ENCODE measurements at places on chromosomes 16 and 17.

DNA sequence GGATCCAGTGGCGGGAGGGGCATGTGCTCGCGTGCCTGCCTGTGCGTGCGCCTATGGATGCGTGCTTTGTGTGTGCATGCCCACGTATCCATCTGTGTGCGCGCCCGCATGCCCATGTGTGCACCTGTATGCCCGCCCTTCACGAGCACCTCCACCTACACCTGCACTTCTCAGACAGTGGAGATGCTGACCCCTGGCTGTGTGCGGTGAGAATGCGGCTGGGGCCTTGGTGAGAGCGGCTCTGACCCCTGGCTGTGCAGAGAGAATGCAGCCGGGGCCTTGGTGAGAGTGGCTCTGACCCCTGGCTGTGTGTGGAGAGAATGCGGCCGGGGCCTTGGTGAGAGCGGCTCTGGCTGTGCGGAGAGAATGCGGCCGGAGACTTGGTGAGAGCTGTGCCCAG is 33.9 kb downstream of the AXIN1 start:
- H3K4me1 ChIP-seq = peaks cover under 1% of the 10 kb centered on the region
- H3K36me3 ChIP-seq = peaks cover 48% of the 10 kb centered on the region
- no peak overlapping the region for H3K27ac ChIP-seq

DNA sequence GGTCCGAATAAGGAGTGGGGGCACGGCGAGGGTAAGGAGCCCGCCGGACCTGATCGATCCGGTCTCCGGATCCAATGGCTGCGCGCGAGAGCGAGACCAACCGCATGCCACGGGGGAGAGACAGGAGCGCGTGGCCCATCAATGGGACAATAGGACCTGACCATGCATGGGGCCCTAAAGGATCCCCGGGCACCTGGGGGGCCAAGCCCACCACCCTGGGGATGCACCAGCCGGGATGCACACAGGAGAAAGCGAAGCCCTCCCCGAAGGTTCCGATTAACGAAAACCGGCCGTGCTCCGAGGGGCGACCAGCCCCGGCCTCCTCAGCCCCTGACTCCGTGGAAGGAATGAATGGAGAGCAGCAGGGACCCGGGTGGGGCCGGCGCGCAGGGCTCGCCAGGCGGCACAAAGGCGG is 525 bp downstream of the JPT1 start:
- H3K36me3 ChIP-seq = no peaks in the 10 kb centered on the region
- no peaks in the 10 kb centered on the region for H3K27me3 ChIP-seq
- H3K4me3 ChIP-seq = peak overlapping the region; percentile 69
- no peak overlapping the region for H3K27ac ChIP-seq

- no peaks in the 10 kb centered on the region for H3K36me3 ChIP-seq
- H3K27ac ChIP-seq = no peak overlapping the region
- DNase-seq = no peak
- H3K4me3 ChIP-seq = no peak overlapping the region
- H3K4me1 ChIP-seq = no peaks in the 10 kb centered on the region
- peaks cover 44% of the 10 kb centered on the region for H3K27me3 ChIP-seq
Observed at GRCh38 chr17:29010129-29010528, 4.3 kb upstream of the SEZ6 start.

DNA sequence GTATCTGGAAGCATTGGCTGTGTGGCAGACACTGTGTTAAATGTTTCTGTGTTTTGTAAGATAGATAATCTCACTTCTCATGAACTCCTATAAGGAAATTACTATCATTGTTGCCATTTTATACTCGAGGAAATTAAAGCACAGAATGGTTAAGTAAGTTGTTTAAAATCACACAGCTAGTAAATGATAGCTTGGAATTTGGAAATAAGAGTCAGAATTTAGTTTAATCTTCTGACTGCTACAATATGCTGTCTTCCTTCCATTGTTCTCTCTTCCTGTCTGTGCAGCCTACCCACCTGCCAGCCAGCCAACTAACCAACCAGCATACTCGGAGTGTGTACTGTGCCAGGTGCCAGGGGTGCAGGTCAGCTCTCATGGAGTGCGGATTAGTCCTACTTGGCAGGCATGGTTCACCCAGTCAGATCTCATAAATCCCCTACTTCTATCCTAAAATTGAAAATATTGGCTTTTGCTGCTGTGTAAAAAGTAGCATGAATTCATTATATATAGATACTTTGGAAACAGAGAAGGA is 79.9 kb upstream of the LGALS9 start:
- no peak overlapping the region for H3K27ac ChIP-seq
- no peak overlapping the region for H3K4me3 ChIP-seq
- H3K36me3 ChIP-seq = peaks cover 41% of the 10 kb centered on the region
- H3K4me1 ChIP-seq = peaks cover 3% of the 10 kb centered on the region
- no peak for DNase-seq
- H3K27me3 ChIP-seq = no peaks in the 10 kb centered on the region

DNA sequence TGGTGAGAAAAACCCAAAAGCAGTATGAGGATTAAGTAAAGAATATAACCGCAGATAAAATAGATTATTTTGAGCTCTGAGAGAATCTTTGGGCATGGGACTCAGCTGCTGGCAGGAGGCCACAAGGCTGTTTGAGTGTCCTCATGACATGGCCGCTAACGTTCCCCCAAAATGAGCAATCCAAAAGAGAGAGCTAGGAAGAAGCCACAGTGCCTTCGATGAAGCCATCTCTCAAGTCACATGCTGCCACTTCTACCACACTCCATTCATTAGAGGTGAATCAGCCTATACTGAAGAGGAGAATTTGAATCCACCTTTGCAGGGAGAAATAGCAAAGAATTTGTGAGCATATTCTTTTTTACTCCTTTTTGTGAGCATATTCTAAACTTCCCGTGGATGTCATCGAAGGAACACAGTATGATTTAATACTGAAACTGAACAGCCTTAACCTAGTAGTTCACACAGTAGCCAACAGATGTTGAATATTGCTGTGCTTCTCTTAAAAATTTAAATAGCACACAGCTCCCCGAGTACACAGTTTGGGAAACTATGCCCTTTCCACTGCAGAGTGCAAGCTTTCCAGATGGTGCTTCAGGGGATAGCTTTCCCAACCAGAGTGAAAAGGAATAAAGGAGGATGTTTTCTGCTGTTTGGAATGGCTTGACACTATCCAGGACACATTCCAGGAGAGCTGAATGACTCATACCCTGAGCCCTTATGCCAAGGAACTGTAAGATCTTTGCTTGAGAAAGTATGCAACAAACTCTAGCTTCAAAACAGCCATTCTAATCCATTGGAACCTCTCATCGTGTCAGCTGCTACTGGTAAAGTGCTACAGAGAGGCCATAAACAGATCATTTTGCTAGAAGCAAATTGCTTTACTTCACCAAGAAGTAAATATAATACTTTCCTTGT is 33.9 kb downstream of the ANKFY1 start:
- H3K4me1 ChIP-seq = no peaks in the 10 kb centered on the region
- no peaks in the 10 kb centered on the region for H3K27me3 ChIP-seq
- no peak overlapping the region for H3K4me3 ChIP-seq

DNA sequence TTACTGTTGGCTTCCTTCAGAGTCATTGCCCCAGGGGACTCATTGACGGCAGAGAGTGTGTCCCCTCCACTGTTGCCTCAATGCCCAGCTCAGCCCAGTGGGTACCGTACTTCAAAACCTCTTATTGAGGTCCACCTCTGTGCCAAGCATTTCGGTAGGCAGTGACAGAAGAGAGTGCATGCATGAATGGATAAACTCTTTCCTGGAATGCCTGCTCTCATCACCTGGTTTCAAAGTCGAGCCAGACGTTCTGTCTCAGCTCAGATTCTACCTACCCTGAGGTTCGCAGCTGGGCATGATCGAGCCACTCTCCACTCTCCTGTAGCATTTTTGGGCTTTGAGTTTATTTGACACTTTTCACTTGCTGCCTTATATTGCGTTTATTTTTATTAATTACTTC is 647.0 kb downstream of the MAF start:
- H3K27ac ChIP-seq = no peak overlapping the region
- no peaks in the 10 kb centered on the region for H3K27me3 ChIP-seq
- no peaks in the 10 kb centered on the region for H3K4me1 ChIP-seq
- no peaks in the 10 kb centered on the region for H3K36me3 ChIP-seq
- no peak for DNase-seq

DNA sequence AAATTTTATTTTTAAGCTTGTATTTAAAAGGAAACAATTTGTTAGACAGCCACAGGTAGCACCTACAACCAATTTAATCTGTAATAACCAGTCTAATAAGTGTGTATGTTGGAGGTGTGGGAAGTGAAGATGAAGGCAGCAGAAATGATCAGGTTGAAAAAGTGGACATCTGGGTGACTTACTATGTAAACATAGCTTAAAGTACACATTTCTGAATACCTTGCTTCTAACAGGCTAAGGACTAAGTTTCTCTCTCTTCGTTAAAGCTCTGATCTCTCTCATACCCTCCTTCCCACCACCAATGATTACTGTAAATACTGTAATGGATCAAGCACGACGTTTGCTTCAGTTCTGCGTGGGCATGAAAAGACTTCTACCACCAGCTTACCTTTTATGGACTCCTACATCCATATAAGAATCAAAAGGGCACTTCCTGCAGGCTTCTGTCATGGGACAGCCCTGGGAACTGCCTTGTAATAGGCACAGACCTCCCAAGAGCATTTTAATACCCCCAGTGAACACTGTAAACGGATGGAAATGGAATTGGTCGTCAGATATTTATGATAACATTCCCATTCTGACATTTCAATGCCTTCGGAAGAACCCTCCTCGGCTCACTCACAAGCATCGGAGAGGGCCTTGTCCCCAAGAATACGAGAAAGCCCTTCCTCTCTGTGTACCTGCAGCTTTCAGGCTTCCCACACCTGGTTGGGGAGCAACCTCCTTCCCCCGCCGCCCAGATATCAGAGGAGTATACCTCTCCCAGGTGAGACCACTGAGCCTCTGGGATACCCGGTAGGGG is 700 bp downstream of the CCDC43 start:
- peak overlapping the region; percentile 90 for H3K4me3 ChIP-seq
- peaks cover 19% of the 10 kb centered on the region for H3K4me1 ChIP-seq
- H3K36me3 ChIP-seq = no peaks in the 10 kb centered on the region
- no peaks in the 10 kb centered on the region for H3K27me3 ChIP-seq
- H3K27ac ChIP-seq = peak overlapping the region; percentile 88

GRCh38 chr17:47850692-47851573 is at the start of gene SP6:
Gene SP6 (minus strand): TSS chr17:47851163. CDS start chr17:47848429, 2,734 bp downstream.
- DNase-seq = no peak
- no peak within 1 kb of the TSS for H3K4me3 ChIP-seq
- peaks cover 99% of the 10 kb centered on the region for H3K27me3 ChIP-seq
- no peak within 1 kb of the TSS for H3K27ac ChIP-seq
- no peaks in the 10 kb centered on the region for H3K36me3 ChIP-seq

- no peak overlapping the region for H3K27ac ChIP-seq
- peaks cover 45% of the 10 kb centered on the region for H3K4me1 ChIP-seq
- no peak for DNase-seq
- no peak overlapping the region for H3K4me3 ChIP-seq
- H3K27me3 ChIP-seq = no peaks in the 10 kb centered on the region
- H3K36me3 ChIP-seq = no peaks in the 10 kb centered on the region
Observed at GRCh38 chr17:65062171-65062915, 5.8 kb upstream of the GNA13 start.

- no peak for DNase-seq
- H3K27me3 ChIP-seq = no peaks in the 10 kb centered on the region
- peaks cover 41% of the 10 kb centered on the region for H3K4me1 ChIP-seq
- H3K27ac ChIP-seq = no peak overlapping the region
- no peak overlapping the region for H3K4me3 ChIP-seq
- H3K36me3 ChIP-seq = peaks cover 85% of the 10 kb centered on the region
Observed at GRCh38 chr16:85081038-85081437, 31.2 kb downstream of the CIBAR2 start.

- no peaks in the 10 kb centered on the region for H3K27me3 ChIP-seq
- H3K27ac ChIP-seq = no peak overlapping the region
- H3K36me3 ChIP-seq = no peaks in the 10 kb centered on the region
- no peak overlapping the region for H3K4me3 ChIP-seq
Observed at GRCh38 chr17:81207610-81208581, 14.9 kb downstream of the CEP131 start.

DNA sequence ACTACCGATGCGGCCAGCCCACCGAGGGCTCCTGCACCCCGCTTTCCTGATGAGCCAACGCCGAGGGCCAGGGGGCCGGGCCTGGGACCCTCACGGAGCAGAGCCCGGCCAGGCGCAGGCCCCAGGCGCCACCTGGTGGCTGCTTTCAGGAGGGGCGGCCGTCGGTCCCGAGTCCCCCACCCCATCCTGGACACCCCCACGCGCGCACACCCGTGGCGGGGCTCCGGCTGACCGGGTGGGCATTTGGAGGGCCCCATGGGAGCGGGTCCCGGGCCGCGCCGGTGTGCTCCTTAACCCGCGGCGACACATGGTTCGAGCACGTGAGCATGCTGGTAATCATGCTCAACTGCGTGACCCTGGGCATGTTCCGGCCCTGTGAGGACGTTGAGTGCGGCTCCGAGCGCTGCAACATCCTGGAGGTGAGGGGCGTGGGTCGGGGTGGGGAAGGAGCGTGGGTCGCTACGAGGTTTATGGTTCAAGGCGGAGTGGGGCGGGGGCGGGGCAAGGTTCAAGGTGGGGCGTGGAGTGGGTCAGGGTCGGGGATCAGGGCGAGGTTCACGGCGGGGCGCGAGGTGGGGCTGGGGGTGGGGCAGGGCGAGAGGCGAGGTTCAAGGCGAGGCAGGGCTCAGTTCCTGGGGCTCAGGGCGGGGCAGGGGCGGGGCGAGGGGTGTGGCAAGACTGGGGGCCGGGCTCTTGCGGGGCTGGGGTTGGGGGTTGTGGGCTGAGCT is 30.2 kb downstream of the TPSG1 start:
- no peak overlapping the region for H3K4me3 ChIP-seq
- H3K36me3 ChIP-seq = no peaks in the 10 kb centered on the region

- H3K36me3 ChIP-seq = no peaks in the 10 kb centered on the region
- H3K4me1 ChIP-seq = peaks cover 23% of the 10 kb centered on the region
- no peak overlapping the region for H3K27ac ChIP-seq
- no peak for DNase-seq
Observed at GRCh38 chr16:77680496-77680895, 41.8 kb upstream of the NUDT7 start.

DNA sequence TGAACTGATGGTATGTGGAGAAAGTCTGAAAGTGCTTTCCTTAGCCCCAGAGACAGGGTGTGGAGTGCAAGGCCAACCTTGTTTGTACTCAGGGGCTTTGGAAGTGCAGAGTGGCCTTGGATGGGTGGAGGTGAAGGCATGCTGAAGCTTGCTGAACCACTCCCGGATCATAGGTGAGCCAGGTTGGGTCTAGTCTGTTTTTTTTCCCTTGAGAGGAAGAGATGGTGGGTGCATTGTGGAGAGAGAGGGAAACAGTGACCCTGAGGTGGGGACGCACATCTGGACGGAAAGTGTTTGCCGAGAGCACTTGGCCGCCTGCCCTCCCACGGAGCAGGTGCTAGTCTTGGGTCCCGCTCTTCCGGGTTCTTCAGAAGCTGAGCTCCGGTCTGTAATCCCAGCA is 12.5 kb downstream of the ABAT start:
- no peak overlapping the region for H3K27ac ChIP-seq
- H3K4me3 ChIP-seq = no peak overlapping the region
- no peaks in the 10 kb centered on the region for H3K27me3 ChIP-seq
- H3K4me1 ChIP-seq = no peaks in the 10 kb centered on the region
- peaks cover 13% of the 10 kb centered on the region for H3K36me3 ChIP-seq

DNA sequence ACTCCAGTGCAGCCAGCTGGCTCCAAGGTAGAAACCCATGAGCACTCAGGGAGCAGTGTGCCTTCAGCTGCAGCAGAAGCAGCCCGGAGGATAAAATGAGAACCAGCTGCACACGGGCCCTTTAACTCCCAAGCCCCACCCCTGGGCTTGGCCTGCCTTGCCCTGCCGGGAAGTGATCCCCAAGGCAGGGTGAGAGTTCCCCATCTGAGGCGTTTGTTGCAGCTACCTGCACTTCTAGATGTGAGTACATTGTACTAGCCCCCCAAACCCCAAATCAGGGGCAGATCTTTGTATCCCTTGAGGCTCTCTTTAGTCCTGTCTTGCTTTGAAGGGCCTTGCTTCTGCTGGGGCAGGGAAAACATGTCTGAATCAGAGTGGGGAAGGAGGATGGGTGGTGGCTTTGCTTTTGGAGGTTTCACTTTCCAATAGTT is at the start of gene MVP:
MVP (plus strand) TSS at position 192 of the 431 bp plus-strand sequence. CDS start 10,088 bp downstream, outside the sequence.
- DNase-seq = peak; percentile 62
- H3K36me3 ChIP-seq = peaks cover 25% of the 10 kb centered on the region
- H3K27me3 ChIP-seq = no peaks in the 10 kb centered on the region
- H3K4me1 ChIP-seq = peaks cover 52% of the 10 kb centered on the region

Data from CD14-positive monocyte (primary cell).